ENCODE measurements at places on chromosomes 6 and 20. TPM values are rescaled to one million over a fixed set of nuclear protein-coding genes. Genes with fewer than 3 reads are reported as not detected.

DNA sequence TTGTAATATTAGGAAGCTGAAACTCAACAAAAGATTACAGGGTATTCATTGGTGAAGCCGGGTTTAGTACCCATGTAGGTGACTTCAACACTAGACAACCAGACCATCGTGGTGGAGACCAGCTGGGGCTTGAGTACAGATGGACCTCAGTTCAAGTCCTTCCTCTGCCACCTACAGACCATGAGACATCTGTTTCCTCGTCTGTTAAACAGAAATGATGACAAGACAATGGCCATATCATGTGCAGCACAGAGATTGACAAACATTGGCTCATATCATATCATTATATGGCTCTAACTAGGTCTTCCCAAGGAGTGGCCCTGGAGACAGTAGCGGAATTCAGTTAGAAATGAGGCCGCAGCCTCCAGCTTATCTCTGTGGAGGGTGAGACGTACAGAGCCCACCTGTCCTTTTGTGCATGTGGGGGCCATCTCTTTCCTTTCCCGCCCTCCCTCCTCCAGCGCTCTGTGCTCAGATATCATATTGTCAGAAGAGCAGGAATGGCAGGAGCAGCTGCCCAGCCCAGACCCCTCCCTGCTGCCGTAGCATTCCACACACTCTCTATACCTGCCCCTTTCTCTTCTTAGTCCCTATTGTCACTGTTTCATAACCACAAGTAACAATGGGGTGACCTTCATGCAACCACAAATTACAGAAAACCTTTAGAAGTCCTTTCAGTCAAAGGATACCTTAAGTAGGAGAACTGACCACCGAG is 75.1 kb downstream of the LY86 start:
- H3K4me3 ChIP-seq = no peak overlapping the region
- DNase-seq = no peak
- peaks cover 10% of the 10 kb centered on the region for H3K4me1 ChIP-seq
- no peak overlapping the region for H3K27ac ChIP-seq
- no peaks in the 10 kb centered on the region for H3K27me3 ChIP-seq
- H3K36me3 ChIP-seq = no peaks in the 10 kb centered on the region

DNA sequence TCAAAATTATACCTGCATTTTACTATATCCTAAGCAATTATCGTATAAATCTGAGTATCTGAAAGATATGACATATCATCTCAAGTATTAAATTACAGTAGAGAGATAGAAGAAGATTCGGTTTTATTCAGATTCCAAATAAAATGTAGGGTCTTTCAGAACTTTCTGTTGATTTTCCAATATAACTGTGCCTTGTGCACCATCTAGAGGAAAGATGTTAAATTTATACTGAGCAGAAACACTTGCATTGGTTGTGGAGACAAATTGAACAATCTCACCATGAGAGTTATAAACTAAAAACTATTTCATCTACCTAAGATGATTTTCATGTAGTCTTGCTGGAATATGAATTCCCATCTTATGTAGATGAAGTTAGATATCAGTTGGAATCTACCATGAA is 26.8 kb upstream of the HSF2 start:
- no peaks in the 10 kb centered on the region for H3K4me1 ChIP-seq
- H3K36me3 ChIP-seq = no peaks in the 10 kb centered on the region
- no peak overlapping the region for H3K27ac ChIP-seq
- peaks cover 5% of the 10 kb centered on the region for H3K27me3 ChIP-seq
- H3K4me3 ChIP-seq = no peak overlapping the region

Gene HLA-DOB
- total RNA-seq = 0.61 TPM

DNA sequence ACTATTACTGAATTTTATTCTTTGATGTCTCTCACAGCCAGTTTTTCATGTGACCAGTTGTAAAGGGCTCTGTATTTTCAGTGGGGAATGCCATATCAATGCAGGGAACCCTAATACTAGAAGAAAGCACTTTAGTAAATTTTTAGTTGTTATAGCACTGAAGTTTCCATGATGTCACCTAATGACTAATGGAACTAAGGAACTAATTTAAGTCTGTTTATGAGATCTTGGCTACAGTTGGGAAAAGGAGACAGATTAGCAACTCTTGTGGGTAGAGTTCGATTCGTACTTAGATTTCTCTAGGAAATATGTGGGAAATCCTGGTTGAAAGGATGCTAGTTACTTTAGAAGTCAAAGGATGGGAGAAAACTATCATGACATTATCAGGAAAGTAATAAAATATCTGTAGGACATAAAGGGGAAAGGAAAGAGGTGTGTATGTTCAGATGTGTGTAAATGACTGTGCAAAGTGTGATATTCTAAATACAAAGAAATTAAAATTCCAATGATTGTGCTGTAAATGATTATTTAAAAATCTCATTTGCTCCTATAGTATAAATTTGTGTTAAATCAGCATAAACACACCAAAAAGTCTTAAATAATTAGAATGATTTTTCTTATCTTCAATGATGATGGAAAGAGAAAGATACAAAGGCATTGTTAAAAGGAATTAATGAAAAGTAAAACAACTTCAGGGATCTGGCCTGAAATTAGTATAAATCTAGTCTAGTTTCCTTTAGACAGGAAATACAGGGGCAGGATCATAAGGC is 103.4 kb downstream of the LRRC1 start:
- H3K36me3 ChIP-seq = no peaks in the 10 kb centered on the region
- no peak overlapping the region for H3K27ac ChIP-seq
- H3K4me1 ChIP-seq = peaks cover 5% of the 10 kb centered on the region
- H3K4me3 ChIP-seq = no peak overlapping the region

GRCh38 chr20:49398401-49399144 is 83.9 kb downstream of the KCNB1 start:
- no peak overlapping the region for H3K4me3 ChIP-seq
- H3K36me3 ChIP-seq = no peaks in the 10 kb centered on the region
- no peak overlapping the region for H3K27ac ChIP-seq
- no peaks in the 10 kb centered on the region for H3K27me3 ChIP-seq
- no peak for DNase-seq

Gene LAMA5
- not detected for total RNA-seq

DNA sequence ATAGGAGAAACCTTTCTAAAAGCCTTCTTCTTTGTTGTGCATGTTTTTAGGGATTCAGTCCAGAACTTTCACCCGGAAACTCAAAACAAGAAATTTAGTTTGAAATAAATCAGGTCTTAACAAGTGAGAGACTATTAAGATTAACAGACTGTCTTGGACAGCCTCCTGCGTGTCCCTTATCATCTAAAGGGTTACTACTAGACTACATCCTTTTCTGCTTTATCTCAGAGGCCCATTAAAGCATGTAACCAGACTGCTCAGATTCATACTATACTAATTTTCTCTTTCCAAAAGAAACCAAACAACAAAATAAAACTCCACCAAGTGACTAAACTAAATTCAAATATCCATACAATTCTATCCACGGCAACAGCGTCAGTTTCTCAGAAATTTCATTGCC is 173.8 kb downstream of the GMPR start:
- no peaks in the 10 kb centered on the region for H3K27me3 ChIP-seq
- peaks cover 29% of the 10 kb centered on the region for H3K4me1 ChIP-seq
- no peak for DNase-seq
- no peak overlapping the region for H3K4me3 ChIP-seq
- no peaks in the 10 kb centered on the region for H3K36me3 ChIP-seq

- H3K27ac ChIP-seq = no peak overlapping the region
- H3K4me1 ChIP-seq = no peaks in the 10 kb centered on the region
- no peak overlapping the region for H3K4me3 ChIP-seq
- no peaks in the 10 kb centered on the region for H3K36me3 ChIP-seq
Observed at GRCh38 chr20:33046412-33046811, 7.3 kb upstream of the BPIFB3 start.

Gene NR2E1
- not detected for total RNA-seq

Gene ADGRG6
- total RNA-seq = 0.47 TPM

DNA sequence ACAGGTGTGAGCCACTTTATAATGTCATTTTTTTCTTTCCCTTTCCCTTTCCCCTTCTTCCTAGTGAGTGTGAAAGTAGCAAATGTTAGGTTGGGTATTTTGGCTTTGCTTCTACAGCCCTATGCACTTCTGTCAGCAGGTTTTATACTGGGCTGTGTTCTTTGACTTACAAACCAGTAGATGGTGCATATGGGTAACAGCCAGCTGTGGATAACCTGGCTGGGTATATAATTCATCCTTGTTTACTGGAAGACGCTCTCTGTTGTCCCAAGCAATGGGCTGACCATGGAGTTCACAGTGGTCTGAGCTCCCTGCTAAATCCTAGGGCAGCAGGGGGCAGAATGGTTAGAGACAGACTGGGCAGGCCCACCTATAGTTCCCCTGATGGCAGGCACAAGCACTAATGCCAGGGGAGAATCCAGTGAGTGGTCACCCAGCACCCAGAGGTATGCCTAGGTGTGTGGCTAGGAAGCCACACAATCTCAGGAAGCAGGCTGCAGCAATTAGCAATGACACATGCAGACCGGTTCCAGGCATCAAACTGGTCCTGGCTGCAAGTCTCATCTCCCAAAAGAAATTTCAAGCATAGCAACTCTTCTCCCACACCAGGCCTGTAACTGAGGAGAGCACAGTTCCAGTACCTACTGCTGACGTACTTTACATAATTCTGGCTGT is 592.7 kb upstream of the MAN1A1 start:
- no peaks in the 10 kb centered on the region for H3K36me3 ChIP-seq
- H3K4me3 ChIP-seq = no peak overlapping the region
- DNase-seq = no peak
- H3K4me1 ChIP-seq = no peaks in the 10 kb centered on the region

DNA sequence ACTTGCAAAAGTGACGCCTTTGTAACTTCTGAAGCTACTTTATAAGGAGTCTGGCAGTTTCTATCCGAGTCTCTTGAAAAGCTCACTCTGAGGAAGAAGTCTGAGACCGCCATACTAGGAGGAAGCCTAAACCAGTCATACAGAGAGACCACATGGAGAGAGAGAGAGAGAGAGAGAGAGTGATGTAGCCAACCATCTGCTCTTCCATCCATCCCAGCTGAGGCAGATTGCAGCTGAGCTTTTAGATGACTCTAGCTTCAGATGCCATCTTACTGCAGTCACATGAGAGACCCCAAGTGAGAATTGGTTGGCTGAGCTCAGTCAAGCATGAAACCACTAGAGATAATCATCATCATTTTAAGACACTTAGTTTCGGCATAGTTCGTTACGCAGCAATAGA is 15.0 kb upstream of the DTNBP1 start:
- no peak overlapping the region for H3K4me3 ChIP-seq
- no peak for DNase-seq
- H3K27me3 ChIP-seq = peaks cover 3% of the 10 kb centered on the region
- H3K36me3 ChIP-seq = no peaks in the 10 kb centered on the region

DNA sequence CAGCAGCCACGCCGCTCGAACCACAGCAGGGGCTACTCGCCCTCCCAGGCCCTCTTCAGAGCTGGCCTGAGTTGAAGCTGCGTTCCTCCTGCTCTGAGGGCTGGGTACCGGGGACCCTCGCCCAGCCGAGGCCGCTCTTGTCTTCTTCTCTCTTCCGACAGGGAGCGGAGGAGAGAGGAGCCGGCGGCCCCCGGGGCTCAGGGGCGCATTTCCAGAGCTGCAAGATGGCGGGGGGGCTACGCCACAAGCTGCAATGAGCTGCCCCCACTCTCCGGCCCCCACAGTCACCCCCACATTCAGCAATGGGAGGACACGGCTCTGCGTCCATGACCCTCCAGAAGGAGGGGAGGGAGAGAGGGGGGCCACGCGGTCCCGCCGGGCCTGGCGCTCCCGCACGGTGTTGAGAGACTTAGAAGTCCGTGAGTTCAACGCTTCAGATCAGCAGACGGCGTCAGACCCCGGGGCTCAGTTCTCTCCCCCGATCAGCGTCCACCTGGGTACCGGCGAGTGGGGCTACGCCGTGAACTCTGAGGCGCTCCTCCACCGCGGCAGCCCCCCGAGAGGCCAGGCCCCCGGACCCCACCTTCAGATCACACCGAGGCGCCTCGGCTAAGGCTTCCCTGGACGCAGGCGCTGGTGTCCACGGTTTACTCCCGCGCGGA is 31.6 kb downstream of the SLC2A4RG start:
- no peak overlapping the region for H3K4me3 ChIP-seq
- no peak overlapping the region for H3K27ac ChIP-seq
- no peaks in the 10 kb centered on the region for H3K4me1 ChIP-seq
- no peaks in the 10 kb centered on the region for H3K27me3 ChIP-seq

DNA sequence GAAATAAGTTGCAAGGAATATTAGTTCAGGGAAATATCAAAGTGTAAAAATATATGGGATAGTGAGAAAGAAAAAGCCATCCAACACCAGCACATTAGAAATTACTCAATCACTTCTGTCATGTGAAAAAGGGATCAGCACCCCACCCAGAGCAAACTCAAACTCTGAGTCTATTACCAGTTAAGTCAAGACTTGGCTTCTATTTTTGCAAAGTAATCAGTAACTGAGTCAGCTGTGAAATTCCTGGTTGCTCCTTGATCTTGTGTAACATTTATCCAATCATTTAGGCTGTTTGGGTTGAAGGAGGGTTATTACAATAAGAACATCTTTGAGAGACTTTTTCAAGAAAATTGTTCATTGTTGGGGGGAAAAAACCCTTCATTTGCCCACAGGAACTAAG is 51.2 kb downstream of the SLC22A23 start:
- no peaks in the 10 kb centered on the region for H3K36me3 ChIP-seq
- no peak for DNase-seq
- no peak overlapping the region for H3K4me3 ChIP-seq
- no peaks in the 10 kb centered on the region for H3K4me1 ChIP-seq

Gene ROS1
- total RNA-seq = not detected

Gene CAP2
- not detected for total RNA-seq

DNA sequence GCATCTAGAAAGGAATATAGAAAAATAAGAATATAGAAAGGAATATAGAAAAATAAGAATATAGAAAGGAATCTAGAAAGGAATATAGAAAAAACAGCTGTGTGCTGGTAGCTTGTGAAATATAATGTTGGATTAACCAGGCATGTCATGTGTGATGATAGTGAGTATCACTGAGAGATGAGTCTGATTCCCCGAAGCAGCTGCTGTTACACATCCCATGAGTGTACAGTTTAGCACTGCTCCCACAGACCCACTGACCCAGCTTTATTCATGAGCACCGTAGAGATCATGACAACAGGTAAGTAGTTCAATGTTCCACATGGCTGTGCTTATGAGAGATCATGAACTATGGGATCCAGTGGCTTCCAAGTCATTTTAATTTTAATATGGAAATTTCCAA is 64.8 kb downstream of the SLC22A3 start:
- H3K36me3 ChIP-seq = no peaks in the 10 kb centered on the region
- no peaks in the 10 kb centered on the region for H3K4me1 ChIP-seq
- no peak for DNase-seq
- no peak overlapping the region for H3K4me3 ChIP-seq

- no peak overlapping the region for H3K4me3 ChIP-seq
- DNase-seq = no peak
- no peaks in the 10 kb centered on the region for H3K36me3 ChIP-seq
- peaks cover 3% of the 10 kb centered on the region for H3K4me1 ChIP-seq
- no peaks in the 10 kb centered on the region for H3K27me3 ChIP-seq
Observed at GRCh38 chr6:34331371-34332050, 61.0 kb downstream of the NUDT3 start.

GRCh38 chr6:166335378-166336302 is 6.7 kb downstream of the SFT2D1 start:
- no peak for DNase-seq
- H3K27me3 ChIP-seq = no peaks in the 10 kb centered on the region

All from CD4-positive, alpha-beta memory T cell (primary cell).